Nephron progenitor cell (in vitro differentiated cells): ENCODE measurements at places on chromosomes 7 and 10.

DNA sequence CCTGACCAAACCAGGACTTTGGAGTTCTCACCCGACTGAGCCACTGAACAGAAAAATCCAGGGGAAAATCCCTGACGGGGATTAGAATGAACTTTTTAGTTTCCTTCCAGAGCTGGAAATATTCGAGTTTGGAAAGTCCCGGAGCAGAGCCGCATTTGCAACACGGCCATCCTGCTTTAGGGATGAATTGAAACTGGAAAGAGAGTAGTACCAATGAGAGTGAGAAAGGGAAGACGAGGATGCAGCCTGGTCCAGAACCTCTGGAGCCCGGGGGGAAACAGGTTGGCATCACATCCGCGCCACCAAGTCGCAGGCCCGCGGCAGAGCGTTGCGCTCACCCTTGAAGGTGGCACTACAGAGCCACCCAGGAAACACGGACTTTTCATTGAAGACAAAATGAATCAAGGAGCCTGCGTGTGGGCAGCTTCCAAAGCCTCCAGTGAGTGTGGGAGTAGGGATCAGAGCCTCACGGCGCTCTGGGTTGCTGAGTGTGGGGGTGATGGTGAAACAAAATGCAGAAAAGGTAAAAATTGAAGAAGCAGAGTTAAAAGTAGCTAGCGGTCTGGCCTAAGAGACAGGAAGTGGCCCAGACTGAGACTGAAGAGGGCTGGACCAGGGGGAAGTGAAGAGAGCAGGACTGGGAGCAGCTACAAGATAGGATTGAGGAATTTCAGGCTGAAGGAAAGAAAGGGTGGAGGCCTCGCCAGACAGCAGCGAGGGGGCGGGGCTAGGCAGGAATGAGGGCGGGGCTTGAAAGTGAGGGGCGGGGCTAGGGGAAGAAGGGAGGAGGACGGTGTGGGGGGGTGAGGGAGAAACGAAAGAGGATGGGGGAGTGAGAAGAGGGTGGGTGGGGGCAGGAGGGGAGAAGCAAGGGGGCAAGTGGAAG lies 1.8 kb downstream of the SMURF1 start:
- peaks cover 52% of the 10 kb centered on the region for H3K4me1 ChIP-seq
- peak; percentile 77 for DNase-seq
- peaks cover 8% of the 10 kb centered on the region for H3K27me3 ChIP-seq
- H3K36me3 ChIP-seq: peaks cover 8% of the 10 kb centered on the region
- peak overlapping the region; percentile 82 for H3K4me3 ChIP-seq

- H3K4me3 ChIP-seq: no peak overlapping the region
- H3K36me3 ChIP-seq: no peaks in the 10 kb centered on the region
- peaks cover 7% of the 10 kb centered on the region for H3K27me3 ChIP-seq
- no peak overlapping the region for H3K27ac ChIP-seq
- peaks cover 21% of the 10 kb centered on the region for H3K4me1 ChIP-seq
Measured at GRCh38 chr7:70389531-70390151, 742.3 kb upstream of the GALNT17 start.

GRCh38 chr10:99982728-99983127 lies 27.0 kb downstream of the DNMBP start:
- no peak for DNase-seq
- H3K4me3 ChIP-seq: no peak overlapping the region
- no peaks in the 10 kb centered on the region for H3K36me3 ChIP-seq

DNA sequence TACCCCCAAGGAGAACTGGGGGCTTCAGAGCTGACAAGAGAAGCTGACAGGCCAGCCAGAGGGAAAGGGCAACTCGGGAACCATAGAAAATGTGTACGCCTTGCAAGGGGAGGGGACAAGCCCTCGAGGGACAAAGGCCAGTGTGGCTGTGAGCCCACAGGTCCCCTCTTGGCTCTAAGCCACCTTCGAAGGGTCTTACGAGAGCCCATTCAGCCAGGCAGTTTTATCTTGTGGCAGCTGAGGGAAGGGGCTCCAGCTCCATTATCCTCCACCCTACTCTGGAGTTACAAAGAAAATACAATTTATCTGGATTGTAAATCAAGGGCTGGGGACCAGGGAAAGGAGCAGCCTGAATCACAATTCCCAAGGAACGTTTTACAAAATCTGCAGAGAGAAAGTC lies 159.5 kb upstream of the ZMIZ1 start:
- peak overlapping the region; percentile 14 for H3K27ac ChIP-seq
- peaks cover 40% of the 10 kb centered on the region for H3K27me3 ChIP-seq
- DNase-seq: no peak

DNA sequence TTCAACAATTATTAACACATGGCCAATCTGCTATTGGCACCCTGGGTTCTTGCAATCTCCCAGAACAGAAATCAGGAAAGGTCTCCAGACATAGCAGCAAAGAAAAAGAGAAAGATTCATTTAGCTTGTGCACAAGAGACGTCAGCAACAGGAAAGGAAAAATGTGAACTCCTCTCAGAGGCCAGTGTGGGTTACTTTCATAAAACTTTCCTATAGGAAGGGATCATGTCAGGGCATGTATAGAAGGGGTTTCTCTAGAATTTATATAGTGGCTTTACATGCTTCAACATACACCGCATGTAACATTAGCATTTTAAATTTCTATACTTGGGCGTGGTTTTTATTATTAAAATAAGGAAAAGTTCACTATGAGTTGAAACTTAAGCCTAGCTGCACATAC lies 725.1 kb downstream of the SORCS1 start:
- H3K27me3 ChIP-seq: peaks cover 5% of the 10 kb centered on the region
- H3K4me1 ChIP-seq: peaks cover 5% of the 10 kb centered on the region
- no peak for DNase-seq

DNA sequence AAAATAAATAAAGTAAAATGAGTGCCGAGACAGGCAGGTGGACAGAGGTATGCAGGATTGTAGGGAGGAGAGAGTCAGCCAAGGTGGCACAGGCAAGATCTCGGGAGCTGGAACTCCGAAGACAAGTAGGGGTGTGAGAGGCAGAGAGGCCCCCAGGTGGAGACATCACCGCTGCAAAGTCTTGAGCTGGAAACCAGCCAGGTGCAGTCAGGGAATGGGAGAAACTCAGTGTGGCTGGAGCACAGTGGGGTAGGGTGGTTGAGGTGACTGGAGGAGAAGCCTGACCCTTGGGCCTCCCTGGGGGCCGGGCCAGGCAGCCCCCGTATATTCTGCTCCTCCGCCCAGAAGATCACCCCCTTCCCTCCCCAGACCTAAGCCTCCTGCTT lies 4.2 kb downstream of the EPHB4 start:
- peaks cover 41% of the 10 kb centered on the region for H3K36me3 ChIP-seq
- DNase-seq: no peak
- no peaks in the 10 kb centered on the region for H3K27me3 ChIP-seq
- H3K27ac ChIP-seq: peak overlapping the region; percentile 30
- H3K4me1 ChIP-seq: peaks cover 36% of the 10 kb centered on the region

- no peaks in the 10 kb centered on the region for H3K27me3 ChIP-seq
- no peak overlapping the region for H3K4me3 ChIP-seq
- no peak for DNase-seq
- no peaks in the 10 kb centered on the region for H3K36me3 ChIP-seq
- peaks cover 31% of the 10 kb centered on the region for H3K4me1 ChIP-seq
Measured at GRCh38 chr7:117674617-117675016, 194.8 kb downstream of the CFTR start.
